ENCODE measurements at places on chromosomes 2 and 18.

- no peak for DNase-seq
Measured at GRCh38 chr2:217091531-217091930, 231.7 kb upstream of the TNP1 start.

- DNase-seq: no peak
Measured at GRCh38 chr18:33830213-33830612, 252.2 kb downstream of the ASXL3 start.

- DNase-seq: no peak
Measured at GRCh38 chr2:211928201-211928600, 610.4 kb downstream of the ERBB4 start.

DNA sequence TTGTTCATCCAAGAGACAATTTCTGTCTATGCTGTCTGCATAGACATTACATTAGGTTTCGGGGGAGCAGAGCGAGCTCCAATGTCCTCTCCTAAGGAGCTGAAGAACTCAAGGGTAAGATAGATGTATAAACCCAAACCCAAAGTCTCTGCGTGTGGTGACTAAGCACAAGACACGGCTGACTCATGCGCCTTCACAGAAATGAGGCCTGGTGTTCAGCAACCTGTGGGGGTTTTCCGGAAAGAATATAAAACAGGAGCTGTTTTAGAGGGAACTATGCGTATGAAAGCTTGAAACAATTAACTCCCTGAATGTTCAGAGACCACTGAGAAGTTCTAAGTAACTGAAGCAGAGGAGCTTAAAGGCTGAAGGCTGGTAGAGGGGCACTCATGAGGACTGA lies 154.7 kb downstream of the SOX11 start:
- no peak for DNase-seq

DNA sequence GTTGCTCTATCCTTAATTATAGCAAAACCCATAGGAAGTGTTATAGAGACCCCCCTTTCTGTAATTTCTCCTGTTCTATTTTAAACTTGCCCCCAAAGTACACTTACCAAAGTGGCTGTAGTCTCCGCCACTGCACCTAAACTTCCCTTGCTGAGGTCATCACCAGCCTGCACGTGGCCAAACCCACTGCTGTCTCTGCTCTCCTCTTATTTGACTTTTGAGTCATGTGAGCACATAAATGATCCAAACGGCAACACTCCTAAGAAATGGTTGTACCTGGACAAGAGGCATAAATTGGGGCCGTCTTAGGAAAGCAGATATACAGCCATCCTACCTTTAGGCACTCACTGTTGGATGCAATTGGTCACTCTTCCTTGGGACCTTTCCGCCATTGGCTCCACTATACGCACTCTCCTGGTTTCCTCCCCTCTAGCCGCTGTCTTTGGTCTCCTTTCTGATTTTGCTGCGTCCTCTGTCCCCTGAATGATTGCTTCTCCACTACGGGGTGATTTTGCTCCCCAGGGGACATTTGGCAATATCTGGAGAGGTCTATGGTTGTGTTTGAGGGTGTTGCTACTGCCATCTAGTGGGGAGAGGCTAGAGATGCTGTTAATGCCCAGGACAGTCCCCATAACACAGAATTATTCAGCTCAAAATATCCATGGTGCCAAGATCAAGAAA lies 19.2 kb upstream of the IL36G start:
- peak; percentile 40 for DNase-seq

GRCh38 chr2:30106543-30106942 lies 40.3 kb upstream of the YPEL5 start:
- DNase-seq: peak; percentile 57

DNA sequence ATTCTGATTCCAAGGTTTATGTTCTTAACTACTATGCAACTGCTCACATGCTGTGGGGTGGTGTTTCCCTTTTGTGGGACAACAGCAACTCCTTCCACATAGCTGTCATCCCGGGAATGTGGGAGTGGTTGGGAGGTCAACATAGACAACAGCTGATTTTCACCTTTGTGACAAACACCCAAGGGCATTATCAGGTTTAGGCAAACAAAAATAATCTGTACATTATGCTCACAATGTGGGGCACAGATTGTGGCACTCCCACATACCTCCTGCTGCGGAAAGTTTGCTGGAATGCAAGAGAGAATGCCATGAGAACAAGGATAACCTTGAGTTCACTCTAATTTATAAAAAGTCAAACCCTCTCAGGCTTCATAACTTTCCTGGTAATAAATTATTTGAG lies 582.6 kb downstream of the CNTNAP5 start:
- no peak for DNase-seq

DNA sequence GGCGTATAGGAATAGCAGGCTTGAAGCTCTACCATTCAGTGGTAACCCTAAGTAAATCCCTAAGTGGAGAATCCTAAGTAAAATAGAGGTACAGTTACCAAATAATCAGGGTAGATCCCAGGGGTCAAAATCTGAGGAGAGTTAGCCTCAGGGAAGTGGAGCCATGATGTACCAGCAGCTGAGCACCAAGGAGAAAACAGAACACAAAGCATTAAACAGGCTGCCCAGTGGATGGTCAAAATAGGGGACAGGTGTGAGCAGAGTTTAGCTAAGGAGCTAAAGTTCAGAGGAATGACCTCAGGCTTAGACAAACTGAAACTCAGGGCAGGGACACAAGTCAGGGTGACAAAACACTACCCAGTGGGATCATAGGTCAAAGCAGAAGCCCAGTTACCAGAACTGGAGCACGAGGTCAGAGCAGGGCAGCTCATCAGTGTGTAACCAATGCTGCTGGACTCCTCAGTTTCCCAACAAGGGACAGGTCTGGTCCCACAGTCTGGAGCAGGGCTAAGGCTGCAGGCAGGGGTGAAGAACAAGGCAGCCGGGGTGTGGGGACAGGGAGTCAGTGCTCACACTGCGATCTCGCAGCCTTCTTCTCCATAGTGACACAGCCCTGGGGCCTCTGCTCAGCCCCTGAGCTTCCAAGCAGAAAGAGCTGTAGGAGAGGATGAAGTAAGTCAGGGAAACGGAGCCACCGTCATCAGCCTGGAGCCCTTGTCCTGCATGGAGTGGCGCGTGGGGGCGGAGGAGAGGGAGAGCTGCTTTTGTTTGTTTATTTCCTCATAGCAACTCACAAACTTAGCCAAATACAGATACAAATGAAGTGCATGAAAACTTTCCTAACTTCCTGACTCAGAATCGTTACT lies 264.0 kb downstream of the MREG start:
- DNase-seq: peak; percentile 44

DNA sequence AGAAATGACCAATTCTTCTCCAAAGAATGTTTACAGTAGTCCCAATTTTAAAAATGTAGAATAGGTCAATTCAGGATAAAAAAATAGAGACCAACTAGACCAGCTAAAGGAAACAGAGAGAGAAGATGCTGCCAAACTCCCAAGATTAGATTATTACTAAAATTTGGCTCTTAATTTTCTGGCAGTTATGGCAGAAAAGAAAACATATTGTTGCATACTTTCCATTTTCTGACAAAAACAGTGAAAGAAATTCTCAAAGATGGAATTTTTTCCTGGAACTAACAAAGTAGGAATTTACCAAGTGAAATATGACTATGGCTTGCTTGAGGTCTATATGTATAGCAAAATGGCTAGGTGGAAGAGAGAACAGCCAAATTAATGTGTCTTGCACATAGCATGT lies 138.3 kb upstream of the STK17B start:
- DNase-seq: no peak

- DNase-seq: no peak
Measured at GRCh38 chr2:21754164-21754788, 630.5 kb downstream of the TDRD15 start.

GRCh38 chr2:179487010-179487731 lies 222.5 kb upstream of the SESTD1 start:
- no peak for DNase-seq

- DNase-seq: no peak
Measured at GRCh38 chr2:164112105-164112504, 376.3 kb upstream of the FIGN start.

- DNase-seq: no peak
Measured at GRCh38 chr2:211127501-211127900, 571.1 kb downstream of the CPS1 start.

- no peak for DNase-seq
Measured at GRCh38 chr18:37465958-37466357, 99.6 kb downstream of the CELF4 start.

- no peak for DNase-seq
Measured at GRCh38 chr2:169590804-169591203, 6.7 kb downstream of the PPIG start.

GRCh38 chr2:174025271-174026121 lies 60.3 kb upstream of the SP3 start:
- no peak for DNase-seq

Measured in PC-9 (cell line).